ENCODE measurements at places on chromosomes 16 and 17.

DNA sequence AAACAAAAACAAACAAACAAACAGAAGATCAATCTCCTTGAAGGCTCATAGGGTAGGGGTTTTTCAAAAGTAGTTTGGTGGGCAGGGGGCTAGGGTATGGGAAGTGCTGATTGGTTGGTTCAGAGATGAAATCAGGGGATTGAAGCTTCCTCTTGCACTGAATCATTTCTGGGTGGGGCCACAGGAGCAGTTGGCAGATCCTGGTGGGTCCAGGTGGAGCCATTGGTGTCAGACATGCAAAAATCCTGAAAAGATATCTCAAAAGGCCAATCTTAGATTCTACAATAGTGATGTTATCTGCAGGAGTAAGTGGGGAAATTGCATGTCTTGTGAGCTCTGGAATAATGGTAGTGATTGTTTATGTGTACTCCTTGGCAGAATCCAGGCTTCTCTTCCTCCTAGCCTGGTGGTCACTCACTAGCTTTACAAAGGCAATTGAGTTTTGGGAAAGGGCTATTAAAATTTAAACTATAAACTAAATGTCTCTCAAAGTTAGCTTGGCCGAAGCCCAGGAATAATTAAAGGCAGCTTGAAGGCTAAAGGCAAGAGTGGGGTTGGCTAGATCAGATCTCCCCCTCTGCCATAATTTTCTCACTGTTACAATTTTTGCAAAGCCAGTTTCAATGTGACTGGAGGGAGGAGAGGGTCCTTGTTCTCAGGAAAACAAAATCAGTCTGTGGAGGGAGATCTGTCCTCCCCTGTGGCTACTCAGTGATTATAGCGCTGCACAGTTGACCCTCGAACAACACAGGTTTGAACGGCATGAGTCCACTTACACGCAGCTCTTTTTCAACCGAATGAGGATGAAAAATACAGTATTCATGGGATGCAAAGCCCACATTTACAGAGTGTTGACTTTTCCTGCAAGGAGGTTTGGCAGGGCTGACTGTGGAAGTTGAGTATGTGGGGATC lies 45.2 kb downstream of the RNF112 start:
- DNase-seq: no peak

DNA sequence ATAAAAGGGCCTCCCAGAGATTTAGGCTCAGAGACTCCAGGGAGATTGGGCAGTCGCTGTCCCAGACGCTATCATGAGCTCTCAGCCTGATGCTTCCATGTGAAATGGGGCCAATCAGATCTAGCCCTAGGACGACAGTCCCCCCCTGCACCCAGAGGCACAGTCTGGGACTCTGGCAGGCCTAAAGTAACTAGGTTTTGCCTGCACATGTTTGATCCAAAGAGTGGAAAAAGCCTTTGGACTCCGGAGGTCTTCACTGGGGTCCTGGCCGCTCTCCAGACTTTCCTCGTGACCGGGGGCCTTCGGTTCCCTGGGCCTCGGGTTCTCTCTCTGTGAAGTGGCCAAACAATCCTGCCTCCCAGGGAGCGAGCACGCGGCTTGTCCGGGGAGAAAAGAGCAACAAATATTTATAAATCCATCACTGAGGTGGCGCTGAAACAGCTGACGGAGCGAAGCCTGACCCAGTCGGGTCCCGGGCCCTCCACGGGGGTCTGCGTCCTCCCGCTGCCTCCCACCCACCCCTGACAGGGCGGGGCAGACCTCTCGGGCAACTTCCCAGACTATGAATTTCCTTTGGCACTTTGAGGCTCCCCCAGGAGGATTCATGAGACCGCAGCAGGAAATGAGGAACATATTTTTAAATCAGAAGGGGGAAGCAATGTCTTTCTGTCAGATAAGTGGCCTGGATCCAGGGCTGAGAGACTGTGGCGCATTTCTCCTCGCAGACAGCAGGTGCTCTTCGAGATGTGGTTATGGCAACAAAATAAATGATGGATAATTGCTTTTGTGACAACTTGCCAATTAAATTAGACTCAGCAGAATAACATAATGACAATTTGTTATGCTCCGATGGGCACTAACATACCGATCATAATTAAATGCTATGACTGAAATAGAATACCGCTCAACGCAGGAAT lies 38.9 kb downstream of the MRPS23 start:
- no peak for DNase-seq

DNA sequence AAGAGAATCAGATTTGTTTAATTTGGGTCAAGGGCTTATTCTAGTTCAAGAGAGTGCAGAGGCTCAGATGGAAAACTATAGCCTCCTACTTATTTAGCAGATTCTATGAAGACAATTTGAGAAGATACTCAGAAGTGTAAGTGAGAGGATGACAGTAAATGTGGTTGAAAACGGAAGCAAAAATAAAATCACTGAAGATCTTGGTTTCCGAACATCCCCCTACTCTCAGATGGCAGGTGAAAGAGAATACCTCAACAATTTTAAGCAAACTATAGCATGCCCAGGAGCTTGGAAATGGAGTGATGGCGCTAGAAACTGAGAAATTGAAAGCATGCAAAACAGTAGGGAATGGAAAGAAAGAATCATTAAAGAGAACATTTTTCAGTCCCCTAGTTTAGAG lies 705.5 kb upstream of the CDH8 start:
- no peak for DNase-seq

DNA sequence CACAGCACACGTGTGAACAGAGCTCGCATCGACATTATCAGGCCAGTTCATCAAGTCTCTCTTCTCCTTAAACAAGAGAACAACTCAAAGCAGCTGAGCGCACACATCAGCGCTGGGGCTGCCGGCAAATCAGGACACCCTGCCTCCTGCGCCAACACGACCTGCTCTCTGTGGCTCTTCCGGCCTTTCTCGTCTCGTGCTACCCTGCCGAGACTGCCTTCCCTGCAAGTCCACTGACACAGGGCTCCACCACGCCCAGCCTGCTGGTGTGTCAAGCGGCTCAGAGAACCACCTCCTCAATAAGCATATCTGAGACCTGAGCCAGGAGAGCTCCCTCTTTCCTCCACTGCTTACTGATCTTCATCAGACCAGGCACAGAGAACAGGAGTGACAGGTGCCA lies 96.9 kb downstream of the ZNF778 start:
- peak; percentile 68 for DNase-seq

DNA sequence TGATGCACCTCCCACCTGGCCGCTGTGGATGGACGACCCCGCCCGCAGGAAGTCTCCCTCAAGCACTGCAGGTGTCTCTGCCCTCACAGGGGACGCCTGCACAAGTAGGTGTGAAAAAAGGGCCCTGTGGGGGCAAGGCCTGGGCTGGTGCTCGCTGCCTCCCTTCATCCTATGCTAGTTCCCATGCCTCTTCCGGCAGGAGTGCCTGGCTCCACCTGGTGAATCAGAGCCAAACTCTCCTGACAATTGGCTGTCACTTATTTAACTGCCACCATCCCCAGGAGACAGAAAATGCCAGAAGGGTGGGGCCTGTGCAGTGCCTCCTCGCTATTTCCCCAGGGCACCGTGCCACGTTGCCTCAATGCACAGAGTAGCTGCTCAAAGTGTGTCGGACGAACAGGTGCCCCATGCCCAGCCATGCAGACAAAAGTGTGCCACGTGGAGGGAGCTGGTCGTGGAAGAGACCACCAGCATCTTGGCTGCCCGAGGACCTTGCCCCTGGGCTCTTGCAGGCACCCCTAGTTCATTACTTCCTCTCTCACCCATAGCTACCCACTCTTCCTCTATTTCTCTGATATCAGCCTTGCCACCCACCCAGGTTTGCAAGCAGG lies 170.7 kb downstream of the SEC14L1 start:
- DNase-seq: no peak

GRCh38 chr17:71315568-71315967 lies 805.3 kb upstream of the SOX9 start:
- no peak for DNase-seq

DNA sequence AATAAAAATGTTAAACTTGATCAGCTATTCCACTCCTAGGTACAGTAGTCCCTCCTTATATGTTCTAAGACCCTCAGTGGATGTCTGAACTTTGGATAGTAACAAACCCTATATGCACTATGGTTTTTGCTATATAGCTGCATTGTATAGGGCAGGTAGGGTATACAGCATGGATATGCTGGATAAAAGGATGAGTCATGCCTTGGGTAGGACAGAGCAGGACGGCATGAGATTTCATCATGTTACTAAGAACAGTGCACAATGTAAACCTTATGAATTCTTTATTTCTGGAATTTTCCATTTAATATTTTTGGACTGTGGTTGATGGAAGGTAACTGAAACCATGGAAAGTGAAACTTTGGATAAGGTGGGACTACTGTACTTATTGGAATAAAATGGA lies 235.1 kb downstream of the CEP112 start:
- no peak for DNase-seq

- DNase-seq: no peak
These were observed at the start of gene DNAH2 for GRCh38 chr17:7716901-7717755. Gene DNAH2, plus strand, starts transcription at chr17:7717744. Its CDS starts 1,991 bp downstream, at chr17:7719735.
